ENCODE measurements at places on chromosomes 7 and 10.
A peak's percentile ranks its signal among the peaks of the same experiment; 100 is the strongest.

- no peak for DNase-seq
Observed at GRCh38 chr7:30032310-30033125, 4.3 kb downstream of the PLEKHA8 start.

DNA sequence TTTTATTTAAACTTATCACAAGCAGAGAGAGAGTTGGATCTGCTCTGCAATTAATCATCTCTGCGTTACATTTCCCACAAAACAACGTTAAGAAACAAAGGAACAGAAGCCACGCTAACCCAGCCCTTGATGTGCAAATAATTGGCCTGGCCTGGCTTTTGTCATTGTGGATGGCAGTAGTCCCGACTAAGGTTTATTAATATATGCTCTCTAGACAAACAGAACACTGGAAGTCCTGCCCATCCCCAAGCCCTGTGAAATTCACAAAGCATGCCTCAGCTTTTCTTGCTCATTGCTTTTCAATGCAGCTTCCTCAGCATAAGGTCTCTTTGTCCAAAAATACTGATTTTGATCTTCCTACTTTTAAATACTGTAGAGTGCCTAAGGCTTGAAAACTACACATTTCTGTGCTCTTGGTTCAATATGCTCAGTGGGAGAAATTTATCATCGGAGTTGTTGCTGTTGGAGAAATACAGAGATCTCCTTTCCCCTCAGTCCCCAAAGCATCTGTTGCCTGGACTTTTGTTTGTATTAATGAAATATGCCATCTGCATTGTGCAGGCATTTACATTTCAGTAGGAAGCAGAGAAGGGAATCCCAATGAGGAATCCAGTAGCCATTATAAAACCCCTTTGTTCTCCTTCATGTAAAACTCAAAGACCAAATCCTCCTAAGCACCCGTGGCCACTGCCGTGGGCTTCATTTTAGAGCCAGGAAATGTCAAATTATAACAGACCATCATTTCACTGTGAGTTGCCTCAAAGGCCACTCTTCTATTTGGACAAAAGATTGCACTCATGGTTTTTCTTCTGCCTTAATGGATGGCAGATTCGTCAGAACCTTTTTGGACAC lies 61.1 kb downstream of the SORCS1 start:
- no peak for DNase-seq

DNA sequence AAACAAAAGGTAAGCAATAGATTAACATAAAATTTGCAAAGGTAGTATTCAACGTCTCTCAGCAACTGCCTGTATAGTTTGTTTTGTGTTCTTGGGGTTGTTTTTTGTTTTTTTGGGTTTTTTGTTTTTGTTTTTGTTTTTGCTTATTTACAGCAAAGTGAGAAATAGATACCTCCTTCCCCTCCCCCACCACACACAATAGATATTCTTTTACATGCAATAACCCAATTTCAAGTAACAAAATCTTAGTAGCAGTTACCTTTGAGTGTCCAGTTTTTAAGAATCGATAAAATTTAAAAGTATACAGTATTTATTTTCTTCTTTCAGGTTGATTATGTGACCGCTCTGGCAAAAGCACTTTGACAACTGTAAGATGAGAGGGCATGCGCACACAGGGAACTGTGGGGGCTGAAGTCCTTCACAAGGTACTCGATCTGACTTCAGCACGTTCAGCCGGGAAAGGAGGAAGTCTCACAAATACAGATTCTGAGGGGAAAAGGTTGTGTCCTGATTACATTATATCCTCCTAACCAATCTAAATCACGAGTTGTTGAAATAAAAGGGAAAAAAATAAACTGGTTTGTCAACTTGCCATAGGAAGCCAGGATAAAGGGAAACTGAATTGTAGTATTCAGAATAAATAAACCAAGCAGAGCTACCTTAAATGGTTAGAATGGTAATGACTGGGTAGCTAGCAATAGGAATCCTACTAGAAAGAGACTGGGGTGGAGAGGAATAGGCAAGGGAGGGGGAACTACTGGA lies 47.8 kb downstream of the CPEB3 start:
- peak; percentile 15 for DNase-seq

- DNase-seq = no peak
Observed at GRCh38 chr7:81484261-81484660, 285.6 kb downstream of the HGF start.

DNA sequence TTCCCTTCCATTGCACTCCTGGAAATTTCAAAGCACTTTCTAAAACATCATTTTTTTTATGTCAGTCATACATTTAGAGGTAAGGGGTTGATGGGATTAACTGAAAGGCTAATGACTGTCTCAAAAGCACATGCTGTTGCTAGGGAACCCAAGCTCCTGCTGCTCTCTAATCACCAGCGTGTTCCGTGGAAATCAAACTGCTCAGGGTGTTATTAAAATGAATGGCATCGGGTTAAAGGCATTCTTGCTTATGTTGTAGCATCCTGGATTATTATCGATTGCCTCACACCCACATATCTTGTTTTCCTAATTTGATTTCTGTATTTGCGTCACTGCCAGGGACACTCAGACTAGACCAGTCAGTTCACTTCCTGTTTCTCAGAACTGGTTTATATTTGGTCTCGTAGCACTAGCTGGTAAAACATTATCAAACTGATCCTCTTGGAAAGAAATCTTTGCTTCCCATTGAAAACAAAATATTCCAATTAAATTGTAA lies 216.5 kb upstream of the MKLN1 start:
- no peak for DNase-seq

Data from activated naive CD8-positive, alpha-beta T cell treated with anti-CD3 and anti-CD28 coated beads, Interleukin-2, amount 50 U/mL, for 16 hours (primary cell).